ENCODE measurements at places on chromosomes 7 and 10. TPM values are rescaled to one million over a fixed set of nuclear protein-coding genes. Genes with fewer than 3 reads are reported as not detected.
A peak's percentile ranks its signal among the peaks of the same experiment; 100 is the strongest.

DNA sequence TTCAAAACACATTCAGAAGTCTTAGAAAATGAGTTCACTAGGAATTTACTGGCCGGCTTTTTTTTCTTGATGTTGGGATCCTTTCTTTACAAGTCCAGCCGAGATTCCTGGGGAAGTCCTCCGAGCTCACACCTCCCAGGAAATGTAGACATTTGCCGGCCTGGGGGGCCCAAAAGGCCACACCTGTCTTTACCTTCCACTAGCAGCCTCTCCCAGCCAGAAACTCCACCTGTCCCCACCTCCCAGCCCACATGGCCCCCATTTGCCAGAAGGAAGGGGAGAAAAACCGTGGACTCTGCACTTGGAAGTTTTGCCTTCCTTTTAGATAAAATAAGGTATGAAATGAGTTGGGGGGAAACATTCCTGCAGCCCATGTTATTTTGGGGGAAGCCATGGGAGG, 27.6 kb upstream of the EMX2 start:
- no peak overlapping the region for H3K27ac ChIP-seq
- H3K36me3 ChIP-seq: no peaks in the 10 kb centered on the region
- H3K27me3 ChIP-seq: no peaks in the 10 kb centered on the region
- H3K4me3 ChIP-seq: no peak overlapping the region
- DNase-seq: no peak

Gene SPAM1
- not detected for polyA plus RNA-seq

DNA sequence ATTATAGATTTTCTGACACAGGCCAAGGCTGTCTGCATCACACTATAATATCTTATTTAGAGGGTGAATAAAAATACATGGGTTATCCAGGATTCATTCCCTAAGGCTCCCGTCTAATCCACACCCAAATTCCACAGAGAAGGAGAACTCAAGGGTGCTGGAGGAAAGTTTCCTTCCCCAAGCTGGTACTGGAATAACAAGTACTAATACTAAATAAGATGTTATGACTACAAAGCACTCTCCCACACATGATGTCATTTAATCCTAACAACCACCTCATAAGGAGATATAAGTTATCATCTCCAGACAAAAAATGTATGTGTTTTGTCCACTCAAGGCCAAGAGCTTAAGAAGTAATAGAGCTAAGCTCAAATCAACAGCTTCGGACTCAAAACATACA, 53.0 kb downstream of the SNX13 start:
- H3K27me3 ChIP-seq: no peaks in the 10 kb centered on the region
- H3K27ac ChIP-seq: no peak overlapping the region
- H3K36me3 ChIP-seq: peaks cover 60% of the 10 kb centered on the region
- no peak for DNase-seq
- no peak overlapping the region for H3K4me3 ChIP-seq

GRCh38 chr10:115979576-115979975, 293.4 kb downstream of the GFRA1 start:
- H3K27me3 ChIP-seq: no peaks in the 10 kb centered on the region
- H3K4me3 ChIP-seq: no peak overlapping the region
- H3K4me1 ChIP-seq: peaks cover 3% of the 10 kb centered on the region
- no peaks in the 10 kb centered on the region for H3K36me3 ChIP-seq

- H3K4me1 ChIP-seq: peaks cover 6% of the 10 kb centered on the region
- DNase-seq: no peak
These were observed 2.1 kb downstream of the ATP5MK start for GRCh38 chr10:103394180-103394579.

Gene TMEM236
- polyA plus RNA-seq: not detected

GRCh38 chr7:128215739-128216138, 25.3 kb upstream of the LEP start:
- peak; percentile 55 for DNase-seq
- H3K4me3 ChIP-seq: no peak overlapping the region
- peaks cover 5% of the 10 kb centered on the region for H3K4me1 ChIP-seq
- no peaks in the 10 kb centered on the region for H3K36me3 ChIP-seq
- H3K27me3 ChIP-seq: no peaks in the 10 kb centered on the region

GRCh38 chr10:74077416-74077815, 73.2 kb downstream of the AP3M1 start:
- no peak overlapping the region for H3K4me3 ChIP-seq
- H3K27me3 ChIP-seq: no peaks in the 10 kb centered on the region
- peaks cover 2% of the 10 kb centered on the region for H3K4me1 ChIP-seq

DNA sequence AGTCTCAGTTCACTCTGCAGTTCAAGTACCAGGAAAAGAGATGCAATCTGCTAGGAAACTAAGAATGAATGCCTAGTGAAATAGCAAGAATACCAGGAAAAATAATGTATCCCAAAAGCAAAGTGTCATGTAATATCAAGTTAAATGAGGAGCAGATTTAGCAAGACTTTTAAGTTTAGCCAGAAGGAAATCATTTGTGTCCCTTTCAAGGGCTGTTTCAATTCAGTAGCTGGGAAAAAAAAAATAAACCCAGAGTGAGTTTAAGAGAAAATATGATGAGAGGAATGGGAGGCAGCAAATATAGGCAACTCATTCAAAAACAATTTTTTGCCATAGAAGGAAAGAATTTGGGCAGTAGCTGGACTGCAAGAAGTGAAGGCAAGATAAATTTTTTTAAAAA, 135.8 kb downstream of the DGKB start:
- H3K4me3 ChIP-seq: no peak overlapping the region
- H3K4me1 ChIP-seq: peaks cover 34% of the 10 kb centered on the region
- H3K27ac ChIP-seq: peak overlapping the region; percentile 46

DNA sequence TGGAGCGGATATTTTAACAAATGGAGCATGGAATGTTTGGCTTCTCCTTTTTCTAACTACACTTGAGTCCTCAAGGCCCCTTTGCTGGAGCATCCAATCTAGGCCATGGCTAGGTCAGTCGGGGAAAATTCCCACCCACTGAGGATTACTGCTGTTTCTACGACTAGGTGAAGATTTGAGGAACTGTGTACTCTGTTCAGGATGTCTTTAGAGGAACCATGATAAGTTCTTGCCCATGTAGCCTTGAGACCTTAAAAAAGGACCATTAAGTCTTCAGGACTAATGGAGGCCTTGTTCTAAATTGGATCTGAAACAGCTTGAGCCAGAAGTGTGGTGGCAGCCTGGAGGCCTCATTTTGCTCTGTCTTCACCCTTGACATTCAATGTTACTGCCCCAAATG, 6.2 kb downstream of the AGK start:
- no peak overlapping the region for H3K27ac ChIP-seq
- H3K36me3 ChIP-seq: peaks cover 32% of the 10 kb centered on the region
- no peaks in the 10 kb centered on the region for H3K4me1 ChIP-seq
- DNase-seq: no peak
- no peak overlapping the region for H3K4me3 ChIP-seq
- H3K27me3 ChIP-seq: no peaks in the 10 kb centered on the region

Gene TAC1
- polyA plus RNA-seq: not detected

GRCh38 chr10:130761788-130762301, 549.7 kb downstream of the TCERG1L start:
- H3K4me1 ChIP-seq: no peaks in the 10 kb centered on the region
- no peaks in the 10 kb centered on the region for H3K27me3 ChIP-seq
- no peak overlapping the region for H3K4me3 ChIP-seq
- DNase-seq: no peak
- H3K36me3 ChIP-seq: no peaks in the 10 kb centered on the region

- no peak overlapping the region for H3K4me3 ChIP-seq
- DNase-seq: no peak
- H3K27ac ChIP-seq: no peak overlapping the region
- H3K36me3 ChIP-seq: no peaks in the 10 kb centered on the region
These were observed 104.0 kb upstream of the ZNF32 start for GRCh38 chr10:43752682-43753081.

GRCh38 chr7:80288175-80289122, 153.8 kb downstream of the GNAI1 start:
- no peaks in the 10 kb centered on the region for H3K27me3 ChIP-seq
- H3K4me3 ChIP-seq: no peak overlapping the region
- no peak overlapping the region for H3K27ac ChIP-seq
- no peaks in the 10 kb centered on the region for H3K36me3 ChIP-seq
- no peaks in the 10 kb centered on the region for H3K4me1 ChIP-seq

Gene AFAP1L2
- 0.70 TPM for polyA plus RNA-seq

GRCh38 chr10:35464825-35465456, 128.6 kb downstream of the CCNY start:
- H3K36me3 ChIP-seq: no peaks in the 10 kb centered on the region
- H3K4me1 ChIP-seq: peaks cover 47% of the 10 kb centered on the region
- H3K27ac ChIP-seq: no peak overlapping the region
- H3K4me3 ChIP-seq: no peak overlapping the region
- no peaks in the 10 kb centered on the region for H3K27me3 ChIP-seq

DNA sequence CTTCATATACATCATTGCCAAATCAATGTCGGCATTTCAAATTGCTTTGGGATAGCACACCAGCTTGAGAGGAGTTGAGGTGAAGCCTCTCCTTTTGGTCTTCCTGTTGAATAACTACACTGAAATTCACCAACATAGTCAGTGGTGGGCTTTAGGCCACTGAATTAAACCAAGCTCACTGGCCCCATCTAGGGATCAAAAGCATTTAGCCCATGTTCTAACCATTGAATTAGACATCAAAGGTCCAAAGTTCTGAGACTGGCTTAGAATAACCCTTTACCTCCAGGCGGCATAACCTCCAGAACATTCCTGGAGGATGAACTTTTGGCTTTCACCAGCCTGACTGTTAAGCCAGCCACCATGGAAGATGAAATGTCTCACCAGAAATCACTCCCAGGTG, 54.6 kb downstream of the BPGM start:
- DNase-seq: peak; percentile 48
- no peak overlapping the region for H3K4me3 ChIP-seq
- H3K27me3 ChIP-seq: no peaks in the 10 kb centered on the region
- H3K27ac ChIP-seq: no peak overlapping the region

GRCh38 chr10:3566627-3567026, 218.4 kb downstream of the KLF6 start:
- no peaks in the 10 kb centered on the region for H3K27me3 ChIP-seq
- no peak overlapping the region for H3K27ac ChIP-seq
- H3K36me3 ChIP-seq: no peaks in the 10 kb centered on the region

Gene ZNF212
- 9.3 TPM for polyA plus RNA-seq

Gene TMEM72
- polyA plus RNA-seq: not detected

DNA sequence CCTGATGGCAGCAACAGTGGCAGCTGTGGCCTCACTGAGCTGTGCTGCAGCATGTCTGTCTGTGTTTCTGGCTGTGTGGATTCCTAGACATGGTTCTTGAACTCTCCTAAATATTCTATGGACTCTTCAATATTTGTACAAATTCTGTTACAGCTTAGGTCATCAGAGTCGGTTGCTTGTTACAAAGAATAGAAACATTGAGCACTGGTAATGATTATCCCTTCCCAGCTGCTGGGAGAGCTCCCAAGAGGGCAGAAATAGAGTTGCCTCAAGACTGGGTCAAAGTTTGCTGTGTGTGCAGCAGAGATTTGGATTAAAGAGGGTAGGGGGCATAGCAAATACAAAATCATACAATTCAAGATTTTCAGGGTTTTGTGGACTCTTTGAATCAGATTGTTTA, 337.1 kb upstream of the AKR1E2 start:
- H3K4me3 ChIP-seq: no peak overlapping the region
- no peaks in the 10 kb centered on the region for H3K4me1 ChIP-seq
- DNase-seq: no peak
- H3K27me3 ChIP-seq: no peaks in the 10 kb centered on the region
- no peak overlapping the region for H3K27ac ChIP-seq

DNA sequence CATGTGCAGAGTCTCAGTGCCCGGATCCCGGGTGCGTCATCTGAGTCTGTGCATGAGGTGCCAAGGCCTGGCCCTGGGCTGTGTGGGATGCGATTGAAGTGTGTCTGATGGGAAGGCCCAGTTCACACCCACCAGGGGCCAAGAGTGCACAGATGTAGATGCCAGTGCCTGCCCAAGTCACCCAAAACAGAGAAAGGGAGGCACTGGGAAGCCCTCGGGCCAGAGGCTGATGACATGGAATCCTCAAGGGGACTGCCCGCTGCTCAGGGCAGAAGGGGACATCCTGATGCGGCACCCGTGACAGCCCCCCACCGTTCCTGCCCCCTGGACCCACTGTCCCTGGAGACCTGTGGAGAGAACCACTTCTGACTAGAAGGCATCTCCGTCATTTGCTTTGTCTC, 72.2 kb upstream of the ZNF479 start:
- no peaks in the 10 kb centered on the region for H3K36me3 ChIP-seq
- no peak overlapping the region for H3K4me3 ChIP-seq
- no peak overlapping the region for H3K27ac ChIP-seq

Gene AUTS2
- polyA plus RNA-seq: 7.8 TPM

- no peak overlapping the region for H3K27ac ChIP-seq
- DNase-seq: no peak
- H3K27me3 ChIP-seq: no peaks in the 10 kb centered on the region
- H3K4me1 ChIP-seq: no peaks in the 10 kb centered on the region
- no peaks in the 10 kb centered on the region for H3K36me3 ChIP-seq
- no peak overlapping the region for H3K4me3 ChIP-seq
These were observed 90.8 kb upstream of the FGL2 start for GRCh38 chr7:77290425-77290824.

DNA sequence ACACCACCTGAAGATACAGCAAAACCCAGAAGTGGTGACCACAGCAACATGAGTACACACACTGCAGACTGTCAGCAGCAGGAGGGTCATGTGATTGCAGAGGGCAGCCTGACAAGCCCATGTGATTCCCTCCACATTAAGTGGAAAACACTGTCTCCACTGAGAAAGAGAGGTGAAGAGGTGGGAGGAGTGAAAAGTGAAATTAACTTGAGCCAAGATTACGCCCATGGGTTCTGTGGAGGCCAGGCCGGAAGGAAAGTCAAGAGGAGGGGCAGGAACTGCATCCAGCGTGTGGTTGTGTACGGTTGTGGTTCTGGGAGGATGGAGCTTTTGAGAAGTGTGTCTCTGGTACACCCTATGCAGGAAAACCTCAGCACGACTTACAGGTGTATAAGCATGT, 138.5 kb downstream of the PLXNA4 start:
- H3K4me1 ChIP-seq: no peaks in the 10 kb centered on the region
- DNase-seq: no peak
- no peaks in the 10 kb centered on the region for H3K36me3 ChIP-seq
- H3K27ac ChIP-seq: no peak overlapping the region
- H3K4me3 ChIP-seq: no peak overlapping the region

- DNase-seq: no peak
- no peak overlapping the region for H3K4me3 ChIP-seq
- H3K27ac ChIP-seq: no peak overlapping the region
- H3K27me3 ChIP-seq: no peaks in the 10 kb centered on the region
These were observed 192.2 kb downstream of the PRKG1 start for GRCh38 chr10:51266496-51266895.

DNA sequence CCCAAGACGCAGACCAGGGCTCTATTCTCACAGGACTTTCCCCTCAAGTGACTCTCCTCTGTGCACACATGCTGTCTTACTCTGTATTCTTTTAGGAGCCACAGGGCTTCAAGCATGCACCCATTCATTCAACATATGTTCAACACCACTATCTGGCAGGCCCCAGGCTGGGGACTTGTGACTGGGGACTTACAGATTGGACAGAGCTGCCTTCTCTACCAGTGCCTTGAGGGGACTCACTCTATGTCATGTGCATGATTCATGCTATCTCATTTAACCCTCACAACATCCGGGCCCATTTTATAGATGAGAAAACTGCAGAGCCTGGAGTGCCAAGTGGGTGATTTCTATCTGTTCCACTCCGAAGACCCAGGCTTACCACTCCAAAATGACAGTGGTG, 34.3 kb downstream of the MYL10 start:
- no peak overlapping the region for H3K27ac ChIP-seq
- peaks cover 5% of the 10 kb centered on the region for H3K27me3 ChIP-seq
- H3K4me3 ChIP-seq: no peak overlapping the region
- no peak for DNase-seq
- no peaks in the 10 kb centered on the region for H3K4me1 ChIP-seq

- DNase-seq: peak; percentile 35
- H3K36me3 ChIP-seq: no peaks in the 10 kb centered on the region
- H3K4me1 ChIP-seq: no peaks in the 10 kb centered on the region
These were observed 42.6 kb upstream of the CC2D2B start for GRCh38 chr10:95864906-95865813.

- no peaks in the 10 kb centered on the region for H3K36me3 ChIP-seq
- peak; percentile 70 for DNase-seq
- no peaks in the 10 kb centered on the region for H3K27me3 ChIP-seq
- H3K4me3 ChIP-seq: no peak overlapping the region
These were observed 41.8 kb upstream of the HYCC1 start for GRCh38 chr7:23055582-23056178.

All from SK-N-SH (cell line).